GM20000 (cell line): ENCODE measurements at places on chromosomes 6 and 20.

DNA sequence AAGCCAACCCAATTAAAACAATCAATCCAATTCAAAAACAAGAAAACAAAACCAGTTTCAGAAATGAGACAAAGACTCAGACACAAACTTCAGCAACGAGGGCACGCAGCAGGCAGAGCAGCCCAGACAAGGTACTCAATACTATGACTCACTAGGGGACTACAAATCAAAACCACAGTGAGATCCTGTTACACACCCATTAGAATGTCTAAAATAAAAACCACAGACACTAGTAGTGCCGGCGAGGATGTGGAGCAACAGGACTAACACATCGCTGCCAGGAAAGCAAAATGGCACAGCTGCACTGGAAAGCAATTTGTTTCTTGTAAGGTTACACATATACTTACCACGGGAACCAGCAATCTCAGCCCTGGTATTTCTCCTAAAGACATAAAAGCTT lies 28.4 kb upstream of the MAS1L start:
- DNase-seq: no peak

- no peak for DNase-seq
Observed at GRCh38 chr6:42264162-42264851, 46.6 kb upstream of the MRPS10 start.

DNA sequence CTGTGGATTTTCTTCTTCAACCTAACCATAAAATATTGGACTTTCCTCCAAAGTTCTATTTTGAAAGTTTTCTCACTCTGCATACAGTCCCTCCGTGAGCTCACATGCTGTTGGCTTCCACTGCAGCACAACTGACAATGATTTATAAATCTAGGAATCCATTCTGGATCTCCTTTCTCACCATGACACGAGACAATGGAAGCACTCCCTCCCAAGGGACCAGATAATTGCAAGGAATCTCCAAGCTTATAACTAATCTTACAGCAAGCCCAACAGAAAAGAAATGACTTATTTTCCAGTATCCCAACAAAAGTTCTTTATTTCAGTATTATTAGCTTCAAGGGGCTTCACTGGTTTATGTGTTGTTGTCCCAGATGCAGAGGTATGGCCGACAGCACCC lies 729.0 kb downstream of the RFPL4B start:
- DNase-seq: no peak

- DNase-seq: no peak
Observed at GRCh38 chr20:13545790-13546189, 92.9 kb downstream of the TASP1 start.

GRCh38 chr20:24963672-24964505 lies 14.8 kb downstream of the CST7 start:
- DNase-seq: no peak

- no peak for DNase-seq
Observed at GRCh38 chr6:40411881-40412280, 175.3 kb downstream of the LRFN2 start.

- no peak for DNase-seq
Observed at GRCh38 chr20:38798266-38798665, 7.2 kb upstream of the PPP1R16B start.

DNA sequence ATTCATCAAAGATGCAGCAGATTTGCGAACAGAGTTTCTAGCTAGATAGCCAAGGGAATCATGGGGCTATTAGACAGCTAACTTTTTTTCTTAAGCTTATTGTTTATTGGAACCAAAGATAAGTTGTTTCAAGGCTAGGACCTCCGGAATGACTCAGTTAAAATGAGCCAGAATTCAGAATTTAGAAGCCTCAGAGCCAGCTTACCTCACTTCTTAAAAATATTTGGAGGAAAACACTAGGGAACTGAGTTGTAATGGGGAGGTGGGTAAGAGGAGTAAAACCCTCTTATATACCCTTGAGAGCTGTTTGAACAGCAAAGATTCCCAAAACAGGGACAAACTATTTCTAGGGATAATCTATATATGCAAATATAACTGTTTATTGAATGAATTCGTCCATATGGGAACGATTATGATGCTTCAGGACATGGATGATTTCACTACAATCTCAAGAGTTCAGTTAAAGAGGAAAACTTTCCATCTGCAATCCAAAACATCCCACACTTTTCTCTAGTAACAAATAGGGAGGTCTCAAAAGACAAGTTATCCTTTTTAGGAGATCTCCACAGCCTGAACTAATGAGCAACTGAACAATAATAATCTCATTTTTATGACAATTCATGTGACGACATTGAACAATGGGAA lies 12.6 kb upstream of the CARMIL1 start:
- DNase-seq: no peak

DNA sequence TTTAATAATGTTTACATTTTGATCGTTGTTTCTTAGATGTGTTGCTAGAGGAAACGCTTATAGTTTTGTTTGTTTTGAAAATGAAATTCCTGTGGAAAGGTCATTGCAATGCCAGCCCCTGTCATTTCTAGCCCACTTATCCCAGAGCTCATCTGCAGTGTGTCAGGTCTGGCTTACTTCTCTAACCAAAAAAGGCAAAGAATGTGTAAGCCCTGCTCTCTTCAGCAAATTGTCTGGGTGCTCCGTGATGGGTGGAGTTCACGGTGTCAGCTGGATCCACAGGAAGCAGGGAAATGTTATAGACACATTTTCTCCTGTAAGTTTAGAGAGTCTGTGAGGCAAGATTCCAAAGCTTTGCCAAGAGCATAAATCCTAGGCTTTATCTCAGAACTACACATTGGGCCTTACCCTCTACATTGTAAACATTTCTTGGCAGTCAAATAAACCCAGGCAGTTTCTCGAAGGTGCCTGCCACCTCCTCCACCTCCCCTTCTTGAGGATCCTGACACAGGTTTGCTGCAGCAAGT lies 50.9 kb downstream of the RPRD1B start:
- DNase-seq: no peak

DNA sequence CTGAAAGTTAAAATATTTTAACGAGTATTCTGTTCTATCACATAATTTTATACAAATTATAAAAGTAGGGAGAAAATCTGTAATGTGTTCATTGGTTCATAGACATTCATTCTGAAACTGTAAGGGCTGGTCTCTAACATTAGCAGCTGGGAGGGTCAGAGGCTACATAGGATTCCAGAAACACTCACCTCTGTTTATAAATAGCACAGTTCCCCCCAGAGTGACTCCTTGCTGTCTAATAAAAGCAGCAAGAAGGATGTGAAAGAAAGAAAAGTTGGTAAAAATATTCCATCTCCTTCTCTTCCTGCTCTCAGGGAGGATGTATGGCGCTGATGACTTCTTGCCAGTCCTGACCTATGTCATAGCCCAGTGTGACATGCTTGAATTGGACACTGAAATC lies 25.3 kb upstream of the NAA20 start:
- DNase-seq: no peak

DNA sequence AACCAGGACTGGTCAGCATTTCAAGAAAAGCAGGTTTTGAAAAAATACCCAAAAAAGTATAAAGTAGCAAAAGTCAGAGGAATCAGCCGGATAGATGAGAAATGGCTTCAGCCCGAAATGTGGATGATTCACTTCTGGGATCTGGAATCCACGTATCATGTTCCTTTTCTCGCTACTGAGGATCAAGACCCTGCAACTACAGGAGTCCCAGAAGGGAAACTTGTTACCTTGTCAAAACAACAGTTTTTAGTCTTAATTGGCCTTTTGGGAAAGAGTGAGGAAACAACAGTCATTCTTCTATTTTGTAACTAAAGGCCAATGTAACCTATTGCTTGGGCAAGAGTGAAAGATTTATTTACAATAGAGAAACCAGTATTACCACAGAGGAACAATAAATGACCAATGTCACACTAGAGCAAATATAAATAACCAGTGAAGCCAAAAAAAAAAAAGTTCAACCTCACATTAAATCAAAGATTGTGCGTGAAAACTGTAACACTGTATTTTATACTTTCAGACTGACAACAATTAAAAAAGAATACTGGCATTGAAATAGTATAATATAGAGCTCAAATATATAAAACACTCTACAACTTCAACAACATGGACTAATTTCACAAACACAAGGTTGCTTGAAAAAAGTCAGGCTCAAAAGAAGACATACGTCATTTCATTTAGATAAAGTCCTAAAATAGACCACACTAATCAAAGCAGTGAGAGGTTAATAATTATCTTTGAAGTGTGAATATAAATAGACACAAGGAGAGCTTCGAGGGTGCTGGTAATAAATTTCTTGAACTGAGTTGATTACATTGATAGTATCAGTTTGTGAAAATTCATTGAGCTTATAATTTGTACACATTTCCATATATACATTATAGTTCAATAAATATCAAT lies 116.2 kb downstream of the GFRAL start:
- DNase-seq: no peak

DNA sequence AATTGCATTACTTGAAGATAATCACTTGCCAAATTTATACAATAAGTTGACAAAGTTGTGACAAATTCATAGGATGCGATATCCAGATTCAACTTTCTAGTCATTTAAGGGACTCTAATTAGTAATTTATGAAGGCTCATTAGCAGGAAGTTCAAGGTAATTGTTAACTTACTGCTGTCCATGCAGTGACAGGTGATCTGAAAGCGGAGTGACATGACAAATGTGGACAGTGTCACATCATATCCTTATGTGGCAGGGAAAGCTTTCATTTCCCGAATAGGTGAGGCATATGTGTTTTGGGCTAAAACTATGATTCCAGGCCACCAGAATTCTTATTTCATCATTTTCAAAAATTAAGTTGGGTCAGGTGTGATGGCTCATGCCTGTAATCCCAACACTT lies 115.9 kb upstream of the BMP2 start:
- no peak for DNase-seq

DNA sequence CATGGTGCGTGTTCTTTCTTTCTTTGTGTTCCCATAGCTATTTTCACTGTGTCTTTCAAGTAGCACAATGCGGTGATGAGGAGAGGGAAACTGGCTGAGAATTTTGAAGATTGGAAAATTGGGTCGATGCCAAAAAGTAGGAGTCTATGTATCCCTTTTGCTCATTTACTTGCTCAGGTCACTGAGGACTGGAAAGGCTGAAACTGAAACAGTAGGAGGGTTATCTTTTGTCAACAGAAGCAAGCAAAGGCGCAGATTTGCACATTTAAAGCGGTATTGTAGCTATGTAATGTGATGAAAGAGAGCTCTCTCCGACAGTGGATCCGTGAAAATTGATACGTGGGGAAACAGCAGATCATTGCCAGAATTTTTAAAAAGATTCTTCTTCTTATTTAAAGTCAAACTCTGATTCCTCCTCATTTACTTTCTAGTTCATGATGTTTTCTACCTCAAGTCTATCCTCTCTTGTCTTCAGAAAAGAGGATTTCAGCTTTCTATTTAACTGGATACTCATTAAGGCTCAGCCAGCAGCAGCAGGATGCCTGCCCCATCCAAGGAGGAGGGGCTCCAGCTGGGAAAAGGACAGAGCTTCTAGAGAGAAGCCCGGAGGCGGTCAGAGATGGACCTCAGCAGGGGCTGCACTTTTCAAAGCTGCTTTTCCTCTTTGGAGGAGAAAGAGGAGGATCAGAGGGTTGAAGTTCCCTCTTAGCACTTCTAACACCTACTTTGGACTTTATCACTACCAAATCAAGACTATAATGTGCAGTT lies 15.9 kb upstream of the FYN start:
- DNase-seq: no peak

GRCh38 chr6:8191629-8192028 lies 89.3 kb upstream of the EEF1E1 start:
- no peak for DNase-seq
